CD4-positive, alpha-beta T cell treated with Interleukin-4 for 1 hour (primary cell): ENCODE measurements at places on chromosomes 2 and 18.

- no peak for DNase-seq
These were observed 282.6 kb downstream of the STK39 start for GRCh38 chr2:167964650-167965413.

DNA sequence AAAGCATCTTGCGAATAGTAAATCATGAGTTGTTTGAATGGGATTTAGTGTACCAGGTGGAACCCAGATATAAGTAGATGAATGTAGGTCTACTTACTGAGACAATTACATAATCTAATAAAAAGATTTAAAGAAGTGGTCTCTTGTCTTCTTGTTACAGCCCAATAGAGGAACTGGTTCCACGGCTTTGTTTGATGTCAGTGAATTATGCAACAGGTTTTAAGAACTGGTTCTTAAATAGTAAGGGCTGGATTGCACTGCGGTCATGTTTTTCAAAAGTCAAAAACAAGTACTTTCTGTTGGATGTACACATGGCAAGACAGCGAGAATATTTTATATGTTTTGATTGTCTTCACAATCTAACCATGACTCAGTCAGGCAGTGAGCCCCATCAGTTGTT lies 15.4 kb upstream of the SLC9A2 start:
- no peak for DNase-seq

GRCh38 chr2:10183146-10183675 lies 60.7 kb downstream of the RRM2 start:
- DNase-seq, result no peak

GRCh38 chr2:232674491-232674890 lies 22.6 kb upstream of the GIGYF2 start:
- DNase-seq, result no peak

DNA sequence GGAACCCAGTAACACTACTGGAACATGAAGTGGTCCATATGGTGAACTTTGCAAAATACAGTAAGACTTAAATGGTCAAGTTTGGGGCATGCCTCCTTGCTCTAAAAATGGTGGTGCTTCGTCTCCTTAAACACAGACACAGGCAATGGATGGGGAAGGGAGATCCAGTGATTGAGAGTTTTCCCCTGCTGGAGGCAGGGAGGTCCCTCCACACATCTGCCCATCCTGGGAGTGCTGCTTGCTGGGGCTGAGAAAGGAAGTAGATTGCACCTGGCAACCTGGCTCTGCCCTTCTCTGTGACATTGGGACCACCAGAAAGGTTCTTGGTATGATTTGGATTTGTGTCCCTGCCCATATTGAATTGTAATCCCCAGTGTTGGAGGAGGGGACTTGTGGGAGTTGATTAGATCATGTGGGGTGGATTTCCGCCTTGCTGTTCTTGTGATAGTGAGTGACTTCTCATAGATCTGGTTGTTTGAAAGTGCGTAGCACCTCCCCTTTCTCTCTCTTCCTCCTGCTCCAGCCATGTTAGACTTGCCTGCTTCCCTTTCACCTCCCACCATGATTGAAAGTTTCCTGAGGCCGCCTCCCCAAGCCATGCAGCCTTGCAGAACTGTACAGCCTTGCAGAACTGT lies 35.4 kb upstream of the SKOR2 start:
- no peak for DNase-seq

DNA sequence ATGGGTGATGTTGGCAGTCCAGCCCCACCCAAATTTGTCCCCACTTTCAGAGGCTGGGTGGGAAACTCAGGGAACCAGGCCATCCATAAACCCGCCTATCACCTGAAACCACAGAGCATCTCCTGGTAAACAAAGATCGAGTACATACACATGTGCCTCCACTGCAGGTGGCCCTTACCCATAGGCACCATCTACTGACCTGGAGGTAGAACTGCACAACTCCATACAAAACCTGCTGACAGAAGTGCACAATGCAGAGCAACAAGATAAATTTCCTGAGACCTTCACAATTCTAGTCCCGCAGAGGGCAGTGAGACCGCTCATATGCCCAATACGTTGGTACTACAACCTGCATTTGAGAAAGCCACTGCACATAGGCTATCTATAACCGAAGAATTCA lies 856.3 kb downstream of the SUCLG1 start:
- DNase-seq, result no peak

- no peak for DNase-seq
These were observed 576.4 kb upstream of the PIK3C3 start for GRCh38 chr18:41378598-41378997.

GRCh38 chr2:26540961-26541360 lies 63.0 kb upstream of the OTOF start:
- DNase-seq, result no peak

- no peak for DNase-seq
These were observed 184.6 kb downstream of the CYP26B1 start for GRCh38 chr2:71962911-71963694.

GRCh38 chr2:82498777-82499443 lies 1960.2 kb downstream of the SUCLG1 start:
- no peak for DNase-seq

DNA sequence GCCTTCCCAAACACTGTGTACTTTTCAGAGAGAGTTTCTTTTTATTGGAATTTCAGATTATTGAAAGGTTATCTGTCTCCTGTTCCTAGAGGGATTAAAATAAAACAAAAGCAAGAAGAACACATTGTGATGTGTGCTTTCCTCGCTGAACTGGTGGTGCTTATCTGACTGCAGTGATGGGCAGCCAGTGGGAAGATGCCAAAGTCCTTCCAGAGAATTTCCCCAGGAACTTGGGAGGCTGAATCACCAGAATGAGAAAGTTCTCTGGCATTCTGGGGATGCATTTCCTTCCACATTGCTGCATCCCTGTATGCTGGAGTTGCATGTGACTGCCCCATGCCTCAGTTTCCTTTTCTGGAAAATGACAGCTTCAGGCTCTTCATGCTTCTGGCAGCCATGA lies 53.9 kb upstream of the SEC11C start:
- DNase-seq, result no peak

GRCh38 chr2:45745231-45745630 lies 93.8 kb downstream of the PRKCE start:
- DNase-seq, result no peak

DNA sequence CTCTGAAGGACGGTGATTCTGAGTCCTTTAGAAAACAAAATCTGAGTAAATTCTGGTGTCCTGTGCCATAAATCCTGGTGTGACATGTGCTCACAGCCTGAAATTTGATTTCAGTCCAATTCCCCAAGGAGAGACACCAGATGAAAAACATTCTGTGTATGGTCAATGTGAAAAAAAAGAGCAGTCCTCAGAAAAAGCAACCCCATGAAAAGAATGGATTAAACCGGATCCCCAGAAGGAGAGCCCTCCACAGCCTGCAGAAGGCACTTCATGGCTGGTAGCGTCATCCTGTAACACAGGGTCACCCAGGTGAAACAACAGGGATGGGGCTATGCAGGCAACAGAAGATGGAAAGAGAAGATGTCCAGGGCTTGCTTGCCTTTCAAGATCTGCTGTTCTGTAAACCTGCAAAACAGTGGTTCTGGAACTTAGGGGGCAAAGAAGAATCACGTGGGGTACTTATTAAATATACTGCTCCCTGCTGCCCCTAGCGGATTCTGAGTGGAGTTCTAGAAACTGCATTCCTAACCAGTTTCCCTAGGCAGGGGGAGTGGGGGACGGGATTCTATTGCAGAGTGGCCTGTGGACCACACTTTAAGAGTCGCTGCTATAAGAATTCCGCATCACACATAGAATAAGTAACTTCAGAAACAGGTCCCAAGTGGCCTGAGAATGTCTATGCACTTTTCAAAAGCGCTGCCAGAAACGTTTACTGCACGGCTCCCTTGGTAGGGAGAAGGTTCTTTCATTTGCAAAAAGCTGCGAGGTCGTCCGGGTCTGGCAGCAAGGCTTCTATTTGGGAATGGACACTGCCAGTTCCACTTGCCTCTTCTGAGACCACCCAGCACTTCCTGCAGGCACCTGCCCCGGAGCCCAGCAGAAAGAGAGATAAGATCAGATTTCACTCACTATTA lies 118.9 kb upstream of the ARL5A start:
- DNase-seq, result peak; percentile 17

DNA sequence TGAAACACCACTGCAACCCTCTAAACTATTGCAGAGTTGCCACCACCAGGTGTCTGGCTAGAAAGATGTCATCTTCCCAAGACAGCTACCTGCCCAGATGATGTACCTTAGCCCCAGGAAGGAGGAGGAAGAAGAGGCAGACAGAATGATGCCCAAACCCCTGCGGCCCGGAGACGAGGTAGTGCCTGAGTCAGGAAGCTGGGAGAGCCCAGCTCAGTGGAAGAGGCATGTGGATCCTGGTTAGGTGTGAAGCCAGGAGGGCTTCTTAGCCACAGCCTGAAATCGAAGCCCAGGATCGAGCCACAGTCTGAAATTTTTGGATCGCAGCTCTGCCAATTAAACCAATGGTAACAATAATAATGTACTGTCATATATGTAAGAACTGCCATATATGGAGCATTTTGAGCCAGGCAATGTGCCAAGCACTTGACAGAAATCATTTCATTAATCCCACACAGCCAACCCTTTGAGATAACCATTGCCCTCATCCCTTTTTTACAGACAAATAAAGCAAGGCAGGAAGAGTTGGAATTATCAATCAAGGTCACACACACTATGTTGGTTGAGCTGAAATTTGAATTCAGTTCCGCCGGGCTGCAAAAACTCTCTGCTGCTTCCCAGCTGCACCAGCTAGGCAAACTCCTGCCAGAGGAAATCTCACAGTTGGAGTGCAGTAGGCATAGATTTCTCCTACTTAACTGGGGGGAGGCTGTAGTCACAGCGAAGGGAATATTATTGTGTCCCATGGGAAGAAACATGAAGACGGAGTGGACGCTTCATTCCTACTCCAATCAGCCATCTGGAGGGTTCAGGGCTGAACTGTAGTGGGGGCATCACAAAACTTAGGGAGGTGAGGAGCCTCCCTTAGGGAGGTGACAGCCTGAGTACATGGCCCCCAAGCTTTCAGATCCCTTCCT lies 19.4 kb upstream of the CYP1B1 start:
- DNase-seq, result no peak

- no peak for DNase-seq
These were observed 25.7 kb downstream of the BCL11A start for GRCh38 chr2:60527762-60528161.

- DNase-seq, result no peak
These were observed 7.2 kb upstream of the KIAA2012 start for GRCh38 chr2:202065876-202066275.

DNA sequence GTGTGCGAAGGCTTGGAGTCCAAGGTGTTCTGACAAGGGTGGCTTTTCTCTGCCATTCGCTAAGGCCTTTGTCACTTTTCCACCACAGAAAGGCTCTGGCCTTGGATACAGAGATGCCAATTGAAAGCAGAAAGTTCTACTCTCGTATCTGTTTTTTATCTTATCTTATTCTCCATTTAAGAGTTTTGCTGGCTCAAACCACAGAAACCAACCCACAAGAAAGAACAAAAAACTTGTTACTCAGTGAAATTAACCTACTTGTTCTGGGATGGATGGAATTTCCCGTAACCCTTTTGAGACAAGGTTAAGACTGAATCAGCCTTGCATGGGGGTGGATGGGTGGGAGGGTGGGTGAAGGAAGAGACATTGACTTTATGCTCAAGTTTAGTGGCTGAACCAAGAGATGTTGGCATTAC lies 221.7 kb downstream of the CDH20 start:
- no peak for DNase-seq

- no peak for DNase-seq
These were observed 205.2 kb downstream of the SCG2 start for GRCh38 chr2:223396993-223397392.

GRCh38 chr2:58767828-58768714 lies 526.9 kb upstream of the FANCL start:
- DNase-seq, result no peak

- no peak for DNase-seq
These were observed 172.8 kb downstream of the ARL4C start for GRCh38 chr2:234324116-234324515.

GRCh38 chr2:85675866-85676548 lies 8.0 kb upstream of the SFTPB start:
- DNase-seq, result no peak

DNA sequence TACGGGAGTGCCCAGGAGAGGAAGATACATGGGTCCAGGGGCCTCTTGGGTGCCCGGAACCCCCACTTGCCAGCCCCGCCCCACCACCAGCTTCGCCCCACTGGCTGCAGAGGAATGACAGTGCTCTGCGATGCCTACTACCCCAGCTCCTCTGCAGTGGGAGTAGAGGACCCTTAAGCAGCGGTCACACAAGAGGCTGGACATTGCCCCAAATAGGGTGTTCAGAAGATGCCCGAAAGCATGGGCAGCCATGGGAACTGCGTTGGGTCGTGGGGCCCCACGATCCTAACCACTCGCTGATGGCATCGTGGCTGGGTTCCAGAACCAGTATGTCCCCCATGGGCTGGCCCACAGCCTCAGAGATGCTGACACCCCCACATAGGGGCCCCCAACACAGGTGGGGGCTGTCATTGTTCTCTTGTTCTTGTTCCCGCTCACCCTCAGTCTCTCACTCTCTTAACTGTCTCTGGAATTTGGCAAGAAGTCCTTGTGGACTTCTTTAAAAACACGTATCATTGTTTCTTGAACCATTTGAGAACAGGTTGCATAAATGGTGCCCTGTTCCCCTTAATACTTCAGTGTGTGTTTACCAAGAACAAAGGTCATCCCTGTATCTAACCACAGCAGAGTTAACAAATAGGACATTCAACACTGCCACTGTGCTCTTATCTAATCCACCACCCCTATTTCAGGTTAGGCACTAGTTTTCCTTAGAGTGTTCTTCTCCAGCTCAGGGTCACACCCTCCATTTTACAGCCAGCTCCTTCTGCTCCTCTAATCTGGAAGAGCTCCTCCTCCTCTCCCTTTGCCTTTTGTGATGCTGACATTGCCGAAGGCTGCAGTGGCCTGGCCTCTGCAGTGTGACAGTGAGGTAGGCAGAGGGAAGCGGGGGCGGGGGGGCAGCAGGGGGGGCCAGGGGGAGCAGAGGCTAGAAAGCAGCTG lies 76.3 kb downstream of the STPG4 start:
- DNase-seq, result no peak

DNA sequence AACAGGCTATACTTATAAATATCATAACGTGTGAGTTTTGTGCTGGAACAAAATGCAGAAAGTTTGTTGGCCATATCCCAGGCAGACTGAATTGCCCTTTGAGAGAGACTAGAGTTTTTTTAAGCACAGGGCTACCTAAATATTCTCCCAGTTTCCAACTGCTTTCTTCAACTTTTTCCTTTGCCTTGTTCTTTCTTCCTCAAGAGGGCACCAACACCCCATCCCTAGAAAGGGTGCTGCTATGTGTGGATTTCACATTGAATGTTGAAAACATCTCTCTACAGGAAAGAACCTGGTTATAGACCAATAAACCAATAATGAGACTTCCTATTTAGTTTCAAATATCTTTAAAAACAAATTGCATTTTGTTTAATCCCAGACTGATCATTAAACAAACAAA lies 87.9 kb downstream of the ICOS start:
- peak; percentile 30 for DNase-seq

DNA sequence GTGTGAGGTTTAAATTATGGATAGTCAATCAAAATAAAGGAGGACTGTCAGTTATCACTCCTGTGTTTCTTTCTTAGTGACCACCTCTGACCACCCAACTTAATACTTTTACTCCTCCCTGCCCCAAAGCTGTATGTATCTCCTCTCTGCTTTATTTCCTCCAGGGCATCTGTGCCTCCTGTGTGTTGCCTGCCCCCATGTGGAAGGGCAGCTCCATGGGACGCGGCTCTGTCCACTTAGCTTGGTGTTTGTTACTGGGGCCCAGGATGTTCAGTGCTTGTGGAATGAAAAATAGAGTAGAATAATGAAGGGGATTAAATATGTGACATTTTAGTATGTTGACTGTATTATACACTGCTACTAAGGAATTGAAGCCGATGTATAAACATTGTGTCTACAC lies 9.8 kb downstream of the ACP1 start:
- DNase-seq, result no peak
